ENCODE measurements at places on chromosomes 11 and 22.

GRCh38 chr11:62251698-62252097, 9.7 kb downstream of the SCGB1D2 start:
- DNase-seq, result no peak

- no peak for DNase-seq
These were observed 1.4 kb upstream of the OR52W1 start for GRCh38 chr11:6197466-6198200.

GRCh38 chr11:90747057-90747456, 524.2 kb upstream of the CHORDC1 start:
- no peak for DNase-seq

GRCh38 chr11:85725510-85726258, 39.7 kb upstream of the CCDC89 start:
- DNase-seq, result no peak

- no peak for DNase-seq
These were observed 56.8 kb upstream of the B3GAT1 start for GRCh38 chr11:134468796-134469195.

DNA sequence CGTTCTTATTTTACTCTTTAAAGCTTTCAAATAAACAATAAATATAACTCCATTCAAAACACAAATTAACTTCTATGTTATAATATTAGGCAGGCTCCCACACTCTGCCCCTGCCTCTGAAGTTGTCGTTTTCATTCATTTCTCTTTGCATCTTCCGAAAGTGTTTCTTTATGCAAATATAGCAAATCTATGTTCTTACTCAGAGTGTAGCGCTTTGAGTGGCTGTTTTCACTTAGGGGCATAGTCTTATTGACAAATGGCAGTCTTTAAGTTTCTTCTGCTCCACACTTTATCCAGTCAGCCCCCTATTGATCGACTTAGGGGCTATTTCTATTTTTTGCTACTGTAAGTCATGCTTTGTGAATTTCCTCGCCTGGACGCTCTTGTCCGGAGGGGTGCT, 45.3 kb upstream of the RTL6 start:
- no peak for DNase-seq

DNA sequence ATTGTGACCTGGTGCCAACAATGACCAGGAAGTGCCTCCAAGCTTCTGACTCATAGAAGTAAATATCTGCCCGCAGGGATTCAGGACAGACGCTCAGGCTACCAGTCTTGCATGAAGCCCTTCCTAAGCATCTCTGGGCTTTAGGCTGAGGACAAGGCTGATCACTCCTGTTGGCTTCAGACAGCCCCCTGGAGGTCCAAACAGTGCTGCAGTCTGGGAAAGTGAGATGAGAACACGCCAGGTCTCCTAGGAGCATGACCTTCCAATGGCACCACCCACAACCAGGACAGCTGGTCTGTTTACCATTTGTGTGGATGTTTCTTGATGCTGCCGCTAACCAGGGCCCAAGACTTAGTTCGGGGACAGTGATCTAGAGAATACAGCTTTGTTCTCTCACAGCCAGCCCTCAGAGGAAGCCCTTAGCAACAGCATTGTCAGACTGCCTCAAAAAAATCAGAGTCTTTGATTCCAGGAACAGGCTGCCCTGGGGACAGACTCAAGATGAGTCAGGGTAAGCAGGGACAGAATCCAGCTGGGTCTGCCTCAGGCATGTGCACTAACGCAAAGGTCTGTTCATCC, 111.2 kb downstream of the ZNF280B start:
- no peak for DNase-seq

- no peak for DNase-seq
These were observed 48.1 kb upstream of the HMGXB4 start for GRCh38 chr22:35209203-35209602.

GRCh38 chr22:40326905-40327735, 19.2 kb upstream of the ADSL start:
- no peak for DNase-seq

- no peak for DNase-seq
These were observed 615.0 kb upstream of the ARHGAP42 start for GRCh38 chr11:100072131-100072530.

- DNase-seq, result no peak
These were observed 31.5 kb upstream of the CCDC188 start for GRCh38 chr22:20182365-20182764.

- DNase-seq, result no peak
These were observed 193.0 kb downstream of the MSANTD4 start for GRCh38 chr11:105829084-105829483.

DNA sequence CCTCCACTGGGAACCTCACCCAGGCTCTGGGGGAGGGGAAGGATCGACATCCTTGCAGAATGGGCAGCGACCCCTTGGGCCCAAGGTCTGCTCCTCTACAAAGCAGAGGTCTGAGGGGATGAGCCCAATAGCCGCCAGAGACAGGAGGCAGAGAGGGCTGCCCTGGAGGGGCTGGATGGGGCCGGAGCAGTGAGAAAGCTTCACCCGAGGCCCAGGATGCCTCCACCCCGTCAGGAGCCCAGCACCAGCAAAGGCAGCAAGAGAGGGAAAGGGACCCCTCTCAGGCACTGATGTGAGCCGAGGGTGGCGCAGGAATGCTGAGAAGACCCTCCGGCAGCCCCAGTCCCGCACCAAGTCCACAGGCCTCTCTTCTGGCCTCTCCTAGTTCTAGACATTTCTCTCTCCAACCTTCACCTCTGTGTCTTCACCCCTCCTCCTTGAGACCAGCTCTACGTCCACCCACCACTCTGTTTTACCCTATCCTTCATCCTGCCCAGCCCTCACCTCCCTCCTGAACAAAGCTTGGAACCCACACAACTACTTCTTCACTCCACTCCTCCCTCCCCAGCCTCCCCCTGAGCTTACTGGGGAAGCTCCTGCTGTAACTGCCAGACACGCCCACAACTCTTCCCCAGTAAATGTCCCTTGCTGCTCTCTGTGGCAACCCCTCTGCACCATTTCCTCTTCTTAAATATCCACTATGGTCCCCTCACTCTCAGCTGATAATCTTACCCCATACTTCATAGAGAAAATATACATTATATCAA, 131.9 kb downstream of the MPPED1 start:
- no peak for DNase-seq

DNA sequence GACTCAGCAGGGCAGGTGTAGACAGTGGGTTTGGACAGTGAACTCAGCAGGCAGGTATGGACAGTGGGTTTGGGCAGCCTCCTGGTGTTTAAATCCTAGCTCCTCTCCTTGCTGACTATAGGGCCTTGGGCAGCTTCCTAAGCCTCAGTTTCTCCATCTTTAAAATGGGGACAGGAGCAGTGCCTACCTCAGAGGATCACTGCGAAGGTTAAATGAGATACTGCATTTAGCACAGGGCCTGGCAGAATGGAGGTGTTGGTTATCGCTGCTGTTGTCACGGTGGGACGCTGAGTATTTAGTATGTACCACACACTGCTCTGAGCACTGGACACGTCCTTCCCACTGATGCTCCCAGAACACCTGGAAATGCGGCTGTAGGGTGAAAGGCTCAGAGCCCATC, 14.4 kb upstream of the SCGB1A1 start:
- DNase-seq, result no peak

- no peak for DNase-seq
These were observed 18.2 kb downstream of the SLC5A4 start for GRCh38 chr22:32236970-32237369.

GRCh38 chr11:1754376-1755150, 4.2 kb upstream of the IFITM10 start:
- no peak for DNase-seq

DNA sequence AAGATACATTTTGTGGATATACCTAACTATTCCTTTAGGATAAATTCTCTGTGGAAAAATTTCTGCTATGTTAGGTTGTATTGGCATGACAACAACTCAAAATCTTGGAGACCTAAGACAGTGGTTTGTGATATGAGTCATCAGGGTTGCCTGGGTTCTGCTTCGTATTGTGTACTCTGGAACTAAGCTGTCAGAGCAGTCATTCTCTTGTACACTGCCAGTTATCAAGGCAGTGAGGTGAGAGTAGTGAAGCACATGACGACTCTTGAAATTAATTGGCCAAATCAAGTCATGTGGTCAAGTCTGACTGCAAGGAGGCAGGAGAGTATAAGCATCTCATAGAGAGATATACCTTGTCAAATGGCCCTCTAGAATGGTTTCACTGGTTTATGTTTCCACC, 104.4 kb downstream of the FANCF start:
- no peak for DNase-seq

DNA sequence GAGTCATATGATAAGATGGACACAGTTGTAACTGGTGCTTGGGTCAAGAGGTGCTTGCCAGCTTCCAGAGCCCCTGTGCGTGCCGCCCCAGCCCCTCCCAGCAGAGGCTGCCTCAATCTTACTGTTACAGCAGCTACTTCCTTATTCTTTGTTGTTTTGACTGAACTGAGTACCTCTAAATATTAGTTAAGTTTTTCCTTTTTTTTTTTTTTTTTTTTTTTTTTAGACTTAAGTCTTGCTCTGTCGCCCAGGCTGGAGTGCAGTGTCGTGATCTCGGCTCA, 8.8 kb downstream of the ZBED4 start:
- DNase-seq, result no peak

GRCh38 chr11:117194267-117194666, 4.9 kb upstream of the TAGLN start:
- DNase-seq, result no peak

DNA sequence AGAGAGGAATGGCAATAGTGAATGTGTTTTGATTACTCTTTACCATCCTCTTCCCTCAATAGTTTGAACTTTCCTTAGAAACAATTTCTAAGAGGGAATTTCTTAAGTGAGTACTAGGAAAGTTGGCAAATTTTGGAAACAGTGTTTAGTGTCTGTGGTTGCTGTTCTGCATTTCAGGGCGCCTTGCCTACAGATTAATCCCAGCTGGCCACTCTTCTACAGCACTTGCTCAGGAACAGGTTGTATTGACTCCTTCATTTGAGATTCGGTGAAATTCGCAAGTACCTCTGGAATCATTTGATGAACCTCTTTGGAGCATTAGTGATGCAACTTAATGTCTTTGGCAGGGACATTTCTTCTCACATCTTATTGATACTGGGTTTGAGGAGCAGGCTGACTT, 28.3 kb downstream of the JAM3 start:
- DNase-seq, result no peak

GRCh38 chr22:25025491-25026400, 73.2 kb downstream of the KIAA1671 start:
- no peak for DNase-seq
